ENCODE measurements at places on chromosomes 13 and 19.

DNA sequence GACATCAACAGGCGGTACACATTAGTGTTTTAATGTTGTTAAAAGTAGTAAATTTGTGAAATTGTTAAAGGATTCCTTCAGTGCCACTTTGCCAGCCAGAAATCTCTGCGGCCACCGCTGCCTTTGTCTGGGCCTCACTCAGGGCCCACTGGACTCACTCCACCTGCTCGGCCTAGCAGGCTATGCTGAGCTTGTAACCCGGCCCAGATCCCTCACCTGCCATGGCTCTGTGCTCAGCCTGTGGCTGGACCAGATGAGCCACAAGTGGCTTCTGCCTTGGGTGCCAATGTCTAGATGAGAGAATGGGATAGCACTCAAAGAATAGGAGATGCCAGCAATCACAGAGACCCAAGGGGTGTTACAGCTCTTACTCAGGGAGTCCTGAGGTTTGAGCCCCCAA lies 1228.0 kb downstream of the DIAPH3 start:
- no peak for DNase-seq

DNA sequence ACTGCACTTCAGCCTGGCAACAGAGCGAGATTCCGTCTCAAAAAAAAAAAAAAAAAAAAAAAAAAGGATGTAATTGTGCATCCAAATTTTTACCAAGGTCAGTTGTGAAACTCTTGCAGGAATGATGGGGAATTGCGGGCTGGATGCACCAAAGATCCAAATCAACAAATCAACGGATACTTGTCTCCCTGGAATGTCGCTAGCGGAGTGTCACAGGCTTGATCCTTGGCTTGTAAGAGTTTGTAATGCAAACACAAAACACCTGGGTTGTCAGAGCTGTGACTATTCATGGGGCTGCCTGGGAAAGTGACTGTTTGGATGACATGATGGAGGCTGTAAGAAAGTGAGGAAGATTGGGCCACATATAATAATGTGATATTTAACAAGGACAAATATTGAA lies 4.2 kb downstream of the KANK3 start:
- no peak for DNase-seq

- DNase-seq = no peak
These were observed 740 bp downstream of the ELAVL3 start for GRCh38 chr19:11479898-11480714.

DNA sequence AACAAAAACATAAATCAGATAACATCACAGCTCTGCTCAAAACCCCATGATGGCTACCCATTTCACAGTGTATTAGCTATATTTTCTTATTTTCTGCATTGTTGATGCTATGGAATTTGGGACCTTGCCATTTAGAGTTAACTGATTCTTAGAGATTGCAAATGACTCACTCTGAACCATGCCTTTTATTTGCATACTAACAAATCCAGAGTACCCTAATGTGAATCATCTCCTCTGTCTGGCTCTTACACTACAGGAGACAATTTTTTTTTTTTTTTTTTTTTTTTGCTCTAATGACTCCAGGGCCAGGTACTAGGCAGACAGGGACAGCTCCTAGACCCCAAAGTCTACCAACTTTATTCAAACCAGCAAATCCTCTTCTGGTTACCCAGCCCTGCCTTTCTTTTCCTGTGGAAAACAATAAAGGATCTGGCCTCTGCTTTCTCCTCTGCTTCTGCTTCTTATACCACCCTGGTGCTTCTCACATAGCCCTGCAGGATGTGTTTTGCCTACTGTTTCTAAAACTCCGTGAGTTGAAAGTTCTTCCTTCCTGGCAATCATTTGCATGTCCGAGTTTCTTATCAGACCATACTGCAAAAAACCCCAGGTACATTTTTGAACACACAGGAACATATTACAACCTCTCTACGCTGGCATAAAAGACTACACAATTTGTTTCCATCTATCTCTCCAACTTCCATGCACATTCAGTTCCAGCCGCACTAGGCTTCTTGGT lies 10.6 kb upstream of the ZNF460 start:
- DNase-seq = peak; percentile 92

GRCh38 chr19:12159773-12160414 lies 3.0 kb upstream of the ZNF136 start:
- DNase-seq = no peak

GRCh38 chr19:56751078-56751489 lies 79.5 kb upstream of the ZNF835 start:
- DNase-seq = no peak

DNA sequence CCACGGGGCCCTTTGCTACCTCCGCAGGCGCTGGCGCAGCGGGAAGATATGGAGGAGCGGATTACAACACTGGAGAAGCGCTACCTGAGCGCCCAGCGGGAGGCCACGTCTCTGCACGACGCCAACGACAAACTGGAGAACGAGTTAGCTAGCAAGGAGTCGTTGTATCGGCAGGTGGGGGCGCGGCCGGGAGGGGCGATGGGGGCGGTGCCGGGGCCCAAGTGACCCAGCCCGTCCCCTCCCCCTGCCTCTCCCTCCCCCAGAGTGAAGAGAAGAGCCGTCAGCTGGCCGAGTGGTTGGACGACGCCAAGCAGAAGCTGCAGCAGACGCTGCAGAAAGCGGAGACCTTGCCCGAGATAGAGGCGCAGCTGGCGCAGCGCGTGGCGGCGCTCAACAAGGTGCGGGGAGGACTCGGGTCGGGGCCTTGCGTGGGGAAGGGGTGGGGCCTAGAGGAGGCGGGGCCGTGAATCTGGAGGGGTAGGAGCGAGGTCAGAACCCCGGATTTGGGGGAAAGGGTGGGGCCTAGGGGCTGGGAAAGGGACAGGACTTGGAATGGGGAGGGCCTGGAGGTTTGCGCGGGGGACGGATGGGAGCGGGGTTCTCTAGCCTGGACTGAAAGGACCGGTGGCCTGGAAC lies 13.7 kb downstream of the PPFIA3 start:
- no peak for DNase-seq

DNA sequence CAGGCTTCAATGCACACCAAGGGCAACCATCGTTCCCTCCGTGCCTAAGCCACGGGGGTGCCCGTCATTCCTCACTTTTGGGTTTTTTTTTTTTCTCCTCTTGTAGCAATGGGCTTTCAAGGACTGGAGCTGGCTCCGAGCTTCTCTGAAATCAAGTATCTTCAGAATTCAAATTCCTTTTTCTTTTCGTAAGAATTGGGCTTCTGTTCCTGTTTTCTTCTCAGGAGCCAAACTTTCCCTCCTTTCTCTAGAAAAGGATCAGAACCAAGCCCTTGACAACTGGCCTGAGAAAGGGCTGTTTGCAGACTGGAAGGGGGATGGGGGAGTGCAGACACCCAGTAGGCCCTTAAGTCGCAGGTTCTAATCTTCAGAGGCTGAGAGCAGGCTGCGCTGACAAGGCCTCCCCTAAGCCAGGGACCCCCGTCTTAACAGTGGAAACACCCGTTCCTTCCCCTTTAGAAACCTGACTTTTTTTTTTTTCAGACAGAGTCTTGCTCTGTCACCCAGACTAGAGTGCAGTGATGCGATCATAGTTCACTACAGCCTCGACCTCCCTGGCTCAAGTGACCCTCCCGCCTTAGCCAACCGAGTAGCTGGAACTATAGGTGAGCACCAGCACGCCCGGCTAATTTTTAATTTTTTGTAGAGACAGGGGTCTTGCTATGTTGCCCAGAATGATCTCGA lies 51.6 kb downstream of the RFX2 start:
- DNase-seq = no peak

GRCh38 chr13:53847502-53847901 lies 818.9 kb downstream of the OLFM4 start:
- no peak for DNase-seq

DNA sequence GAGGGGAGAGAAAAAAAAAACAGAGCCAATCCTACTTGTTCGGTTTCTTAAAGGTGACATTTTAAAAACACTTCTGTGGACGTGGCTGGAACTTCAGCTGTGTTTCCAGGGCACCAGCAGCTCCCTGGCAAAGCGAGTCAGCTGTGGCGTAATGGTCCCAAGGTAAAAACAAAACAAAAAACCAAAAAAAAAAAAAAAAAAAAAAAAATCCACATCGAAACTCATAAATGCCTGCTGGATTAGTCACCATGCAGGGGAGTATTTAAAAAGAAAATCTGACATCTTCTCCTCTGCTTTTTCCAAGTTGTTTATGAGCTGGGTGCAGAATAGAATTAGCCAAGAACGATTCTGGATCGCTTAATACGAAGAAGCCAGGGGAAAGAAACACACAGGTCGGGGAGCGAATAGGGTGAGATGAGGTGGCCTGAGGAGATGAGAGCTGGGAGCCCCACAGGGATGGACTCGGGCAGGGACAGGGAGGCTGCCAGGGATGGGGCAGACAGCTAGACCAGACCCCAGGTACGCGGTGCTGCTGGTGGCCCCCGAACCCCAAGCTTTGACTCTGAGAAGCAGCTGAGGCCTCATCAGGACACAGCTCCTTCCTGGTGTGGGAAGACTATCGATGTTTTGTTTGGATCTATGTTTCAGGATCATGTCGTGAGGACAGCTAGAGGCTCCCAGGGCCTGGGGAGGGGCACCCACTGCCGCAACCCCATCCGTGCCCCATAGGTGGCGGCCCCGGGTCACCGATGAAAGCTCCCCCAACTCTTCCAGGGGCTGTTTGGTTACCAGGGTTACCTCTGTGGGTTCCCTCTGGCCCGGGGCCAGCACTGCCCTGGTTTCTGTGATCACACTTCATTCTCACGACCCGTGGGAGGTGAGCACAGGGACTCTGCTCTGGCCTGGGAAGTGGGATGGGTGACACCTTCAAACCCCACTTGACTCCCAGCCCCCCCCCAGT lies 3.1 kb upstream of the CTXN1 start:
- peak; percentile 92 for DNase-seq

DNA sequence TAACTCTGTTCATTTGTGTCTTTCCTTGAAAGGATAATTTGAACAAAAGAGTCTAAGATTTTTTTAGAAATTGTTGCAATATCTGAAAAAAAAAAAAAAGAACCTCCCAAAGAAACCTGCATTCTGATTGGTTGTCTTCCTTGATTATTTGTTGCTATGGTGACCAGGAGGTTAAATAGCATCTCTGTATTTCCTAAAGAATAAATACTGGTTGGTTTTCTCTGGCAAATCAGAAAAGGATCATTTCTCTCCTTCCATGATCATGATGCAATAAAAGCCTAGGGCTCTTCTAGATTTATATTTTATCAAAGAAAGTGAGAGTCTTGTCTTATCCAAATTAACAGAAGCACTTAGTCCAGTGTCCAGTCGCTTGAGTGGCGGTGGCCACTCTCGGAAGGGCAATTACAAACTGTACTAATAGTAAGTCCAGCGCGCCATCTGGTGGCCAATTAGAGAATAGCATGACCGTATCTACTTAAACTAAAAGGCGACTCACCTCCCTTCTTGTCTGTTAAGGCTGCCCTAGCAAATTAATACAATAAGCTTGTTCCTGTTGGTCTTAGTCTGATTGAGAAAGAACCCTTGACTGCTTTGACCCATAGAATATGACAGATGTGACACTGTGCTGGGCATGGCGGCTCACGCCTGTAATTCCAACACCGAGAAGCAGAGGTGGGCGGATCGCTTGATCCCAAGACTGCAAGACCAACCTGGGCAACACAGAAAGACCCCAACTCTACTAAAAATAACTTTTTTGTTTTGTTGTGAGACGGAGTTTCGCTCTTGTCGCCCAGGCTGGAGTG lies 47.0 kb upstream of the PNMA8B start:
- peak; percentile 85 for DNase-seq

DNA sequence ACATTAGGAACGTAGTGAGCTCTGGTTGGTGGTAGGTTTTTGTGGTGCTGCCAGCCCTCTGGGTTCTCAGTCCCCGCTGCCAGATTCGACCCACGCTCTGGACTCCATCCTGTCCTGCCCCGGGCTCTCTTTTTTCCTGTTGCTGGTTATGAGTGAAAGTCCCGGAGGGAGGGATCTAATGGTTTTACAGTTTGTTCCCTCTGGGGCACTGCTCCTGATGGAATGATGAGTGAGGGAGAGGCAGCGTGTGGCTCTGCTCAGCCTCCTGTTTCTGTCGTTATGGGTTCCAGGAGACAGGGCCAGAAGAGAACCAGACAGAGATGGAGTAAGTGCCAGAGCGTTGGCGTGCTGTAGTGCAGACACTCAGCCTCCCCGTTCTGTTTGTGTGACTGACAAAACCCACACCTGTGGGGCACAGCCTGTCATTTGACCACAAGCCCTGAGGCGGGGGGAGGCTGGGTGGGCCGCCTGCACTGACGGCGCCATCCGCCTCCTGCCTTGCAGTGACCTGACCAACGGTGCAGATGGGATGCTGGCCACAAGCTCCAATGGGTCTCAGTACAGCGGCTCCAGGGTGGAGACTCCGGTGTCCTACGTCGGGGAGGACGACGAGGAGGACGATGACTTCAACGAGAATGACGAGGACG lies 18.3 kb downstream of the ATP4B start:
- DNase-seq = no peak

GRCh38 chr19:10422846-10423245 lies 2.5 kb downstream of the PDE4A start:
- no peak for DNase-seq

- no peak for DNase-seq
These were observed 1162.3 kb downstream of the SLITRK1 start for GRCh38 chr13:82719987-82720386.

GRCh38 chr13:93625536-93625935 lies 398.9 kb downstream of the GPC6 start:
- DNase-seq = no peak

- DNase-seq = peak; percentile 51
These were observed 99.4 kb downstream of the WASF3 start for GRCh38 chr13:26656919-26657318.
